Left cardiac atrium (tissue), 4 donors: ENCODE measurements at places on chromosomes 2 and 18. TPM values are rescaled to one million over a fixed set of nuclear protein-coding genes. Genes with fewer than 3 reads are reported as not detected.

RETREG2 gene
- 43.4 TPM for total RNA-seq

ORC4 gene
- 39.5 TPM for total RNA-seq

DSG4 gene
- not detected for total RNA-seq

DHRS9 gene
- 76.9 TPM for total RNA-seq

CRYGB gene
- not detected for total RNA-seq

SGPP2 gene
- total RNA-seq: 5.4 TPM

DLGAP1 gene
- total RNA-seq: 0.29 TPM

- DNase-seq: no peak
Observed at GRCh38 chr2:190804182-190804795, 76.3 kb upstream of the GLS start.

DNA sequence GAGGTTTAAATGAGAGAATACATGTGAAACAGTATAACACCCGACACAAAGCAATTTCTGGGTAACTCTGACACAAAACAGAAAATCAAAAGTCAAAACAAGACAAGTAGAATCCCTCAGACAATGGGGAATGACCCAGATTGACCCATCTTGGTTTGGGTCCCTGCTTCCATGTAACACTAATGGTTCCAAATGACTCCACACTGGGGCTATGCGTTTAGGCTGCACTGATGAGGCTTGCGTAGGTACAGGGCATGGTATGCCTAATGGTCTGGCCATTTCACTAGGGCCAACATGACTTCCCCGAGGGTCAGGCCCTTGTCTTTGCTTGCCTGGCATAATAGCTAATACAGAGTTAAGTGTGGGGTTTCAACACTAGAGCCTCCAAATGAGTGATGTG lies 27.2 kb upstream of the NFE2L2 start:
- no peak for DNase-seq

DNA sequence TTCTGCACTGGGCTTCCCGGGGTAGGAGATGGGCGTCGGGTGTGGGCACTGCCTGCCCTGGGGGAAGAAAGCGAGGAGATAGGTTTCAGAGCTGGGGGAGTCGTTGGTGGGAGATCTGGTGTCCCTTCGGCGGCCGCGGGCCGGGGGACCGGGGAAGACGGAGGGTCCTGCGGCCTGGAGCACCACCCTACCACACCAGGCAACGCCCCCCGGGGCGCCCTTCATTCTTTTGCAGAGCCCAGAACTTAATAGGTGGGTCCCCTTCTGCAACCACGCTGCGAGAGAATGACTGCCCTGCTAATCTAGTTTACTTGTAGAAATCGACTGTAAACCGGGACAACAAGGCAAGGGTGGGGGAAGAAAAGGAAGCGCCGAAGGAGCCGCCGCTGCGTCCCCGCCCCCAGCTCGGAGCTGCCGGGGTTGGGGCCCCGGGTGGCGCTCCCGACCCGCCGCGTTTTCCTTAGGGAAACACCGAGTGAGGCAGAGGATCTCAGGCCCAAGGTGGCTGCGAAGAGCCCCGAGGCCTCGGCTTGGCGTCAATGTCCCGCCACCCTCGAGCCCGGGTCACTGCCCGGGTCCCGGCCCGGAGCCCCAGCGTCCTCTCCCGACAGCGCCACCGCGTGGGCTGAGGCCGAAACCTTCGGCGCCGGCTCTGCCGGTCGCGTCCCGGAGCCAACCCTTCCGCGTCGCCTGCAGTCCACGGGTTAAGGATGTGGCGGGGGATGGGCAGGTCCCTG lies 5.4 kb upstream of the SATB2 start:
- DNase-seq: peak; percentile 71

DNA sequence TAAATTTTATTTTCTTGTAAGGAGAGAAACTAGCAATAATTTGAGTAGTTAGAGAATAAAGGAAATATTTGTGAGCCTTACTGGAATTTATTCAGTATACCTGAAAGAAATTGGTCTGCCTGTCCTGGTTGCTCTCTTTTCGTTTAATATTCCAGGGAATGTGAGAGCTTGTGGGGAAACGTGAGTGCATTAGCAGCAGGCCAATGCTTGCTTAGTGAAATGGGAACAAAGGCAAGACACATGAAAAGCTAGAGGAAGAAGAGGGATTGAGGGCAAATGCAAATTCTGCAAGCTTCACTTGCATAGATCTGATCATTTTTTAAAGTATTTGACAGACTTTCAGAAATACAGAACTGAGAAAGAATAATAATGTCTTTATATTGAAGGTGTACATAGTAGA lies 111.0 kb downstream of the ERBB4 start:
- DNase-seq: no peak

DNA sequence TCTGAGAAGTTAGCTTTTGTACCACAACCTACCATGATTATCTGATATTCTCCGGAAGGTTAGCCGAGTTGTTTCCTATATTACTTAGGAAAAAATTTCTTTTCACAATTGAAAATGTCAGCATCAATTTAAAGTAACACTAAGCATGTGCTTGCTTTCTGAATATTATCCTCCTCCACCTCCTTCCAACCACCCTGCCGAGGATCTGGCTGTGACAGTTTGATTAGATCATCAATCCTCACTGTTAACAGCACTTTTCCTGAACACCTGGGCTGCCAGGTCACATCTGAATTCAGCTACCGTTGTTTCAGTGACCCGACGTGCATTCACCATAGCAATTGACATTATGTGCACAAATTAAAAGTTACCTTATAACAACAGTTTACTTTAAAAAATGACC lies 207.0 kb downstream of the ZNF407 start:
- DNase-seq: no peak

GRCh38 chr18:32095192-32095899 lies 3.7 kb downstream of the RNF138 start:
- DNase-seq: no peak

GRCh38 chr2:201084863-201085262 lies 13.1 kb downstream of the NDUFB3 start:
- no peak for DNase-seq

GRCh38 chr2:49404108-49404507 lies 249.8 kb upstream of the FSHR start:
- no peak for DNase-seq

GRCh38 chr2:9207641-9208311 lies 1.2 kb downstream of the ASAP2 start:
- no peak for DNase-seq

DNA sequence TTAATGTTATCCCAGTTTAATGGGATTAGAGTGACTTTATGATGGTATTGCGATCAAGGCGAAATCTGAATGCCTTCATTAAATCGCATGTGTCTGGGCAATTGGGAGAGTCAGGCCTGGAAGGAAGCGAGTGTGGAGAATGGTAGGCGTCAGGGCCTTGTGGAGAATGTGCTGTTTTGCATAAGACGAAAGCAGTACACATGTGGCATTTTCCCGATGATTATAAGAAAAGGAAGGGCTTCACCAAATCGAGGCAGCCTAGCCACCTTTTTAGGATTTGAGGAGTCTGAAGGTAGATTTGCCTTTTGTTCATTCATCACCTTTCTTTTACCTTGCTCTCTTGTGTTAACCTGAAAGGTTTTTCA lies 1.0 kb downstream of the ZNF532 start:
- DNase-seq: no peak

GRCh38 chr18:49988733-49989132 lies 175.4 kb upstream of the ACAA2 start:
- DNase-seq: no peak

- no peak for DNase-seq
Observed at GRCh38 chr18:73691118-73691517, 456.5 kb downstream of the FBXO15 start.

GRCh38 chr2:98749066-98749450 lies 18.1 kb upstream of the MGAT4A start:
- no peak for DNase-seq

DNA sequence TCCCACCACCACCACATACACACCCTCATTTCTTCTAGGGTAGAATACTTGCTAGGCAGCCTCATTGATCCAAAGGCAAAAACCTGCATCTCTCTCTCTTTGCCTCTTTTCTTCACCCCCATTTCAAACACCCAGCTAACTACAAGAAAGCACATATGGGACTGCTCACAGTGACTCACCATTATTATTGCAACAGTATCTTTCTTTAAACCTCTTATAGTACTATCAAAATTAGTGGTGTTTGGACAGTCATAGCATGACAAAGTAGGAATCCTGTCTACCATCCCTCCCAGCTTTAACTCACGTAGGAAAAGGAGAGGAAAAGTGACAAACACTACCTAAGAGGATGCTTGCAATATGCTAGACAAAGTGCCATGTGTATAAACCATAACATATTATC lies 422.5 kb upstream of the CRIM1 start:
- DNase-seq: no peak

DNA sequence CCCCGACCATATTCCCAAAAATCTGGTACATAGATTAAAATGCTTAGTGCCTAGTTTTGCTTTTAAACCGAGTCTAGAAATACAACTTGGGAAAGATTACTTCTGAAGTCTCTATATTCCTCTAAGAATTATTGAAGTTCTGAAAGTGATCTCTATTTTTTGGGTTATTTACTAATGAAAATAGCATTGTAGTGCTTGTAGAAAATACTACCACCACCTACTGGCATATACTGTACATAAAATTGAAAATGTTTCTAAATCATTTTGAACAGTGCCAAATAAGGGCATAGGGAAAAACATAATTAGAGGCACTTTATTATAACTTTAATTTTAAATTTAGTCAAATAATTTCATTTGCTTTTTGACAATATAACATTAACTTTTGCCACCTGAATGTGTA lies 1399.6 kb upstream of the ZEB2 start:
- DNase-seq: no peak

DNA sequence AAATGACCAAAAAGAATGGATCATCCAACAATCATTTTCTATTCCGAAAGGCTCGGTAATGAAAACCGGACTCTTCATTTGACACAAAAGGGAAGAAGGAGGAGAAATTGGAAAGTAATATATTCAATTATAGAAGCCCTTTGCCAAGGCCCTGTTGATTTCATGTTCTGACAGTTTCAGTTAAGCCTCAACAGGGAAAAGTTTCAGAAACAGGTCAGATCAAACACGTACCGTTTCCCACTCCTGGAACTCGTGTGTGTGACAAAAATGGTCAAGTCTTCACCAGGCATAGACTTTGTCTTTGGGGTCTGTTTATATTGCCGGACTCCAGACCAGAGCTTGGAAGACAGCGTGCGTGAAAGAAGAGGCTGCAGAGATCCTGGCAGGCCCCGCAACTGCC lies 101.3 kb upstream of the BCL2L11 start:
- DNase-seq: no peak

- no peak for DNase-seq
Observed at GRCh38 chr2:1309507-1309906, 103.8 kb upstream of the TPO start.

DNA sequence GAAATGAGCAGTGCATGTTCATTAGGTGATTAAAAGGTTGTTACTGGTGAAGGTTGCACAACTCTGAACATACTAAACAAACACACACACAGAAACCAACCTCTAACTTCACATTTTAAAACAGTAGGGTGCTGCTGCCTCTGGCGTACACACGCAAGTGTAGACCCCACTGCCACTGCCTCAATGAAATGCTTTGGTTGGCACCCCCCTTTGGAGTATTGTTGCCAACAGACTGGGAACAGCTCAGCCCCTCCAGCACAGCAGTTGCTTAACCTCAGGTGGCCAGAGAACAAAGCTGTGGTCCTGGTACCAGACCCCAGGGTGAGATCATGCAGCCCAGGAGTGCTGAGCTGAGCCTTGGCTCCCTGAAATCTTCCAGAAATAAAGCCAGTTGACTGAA lies 138.6 kb downstream of the TMEM18 start:
- DNase-seq: no peak

DNA sequence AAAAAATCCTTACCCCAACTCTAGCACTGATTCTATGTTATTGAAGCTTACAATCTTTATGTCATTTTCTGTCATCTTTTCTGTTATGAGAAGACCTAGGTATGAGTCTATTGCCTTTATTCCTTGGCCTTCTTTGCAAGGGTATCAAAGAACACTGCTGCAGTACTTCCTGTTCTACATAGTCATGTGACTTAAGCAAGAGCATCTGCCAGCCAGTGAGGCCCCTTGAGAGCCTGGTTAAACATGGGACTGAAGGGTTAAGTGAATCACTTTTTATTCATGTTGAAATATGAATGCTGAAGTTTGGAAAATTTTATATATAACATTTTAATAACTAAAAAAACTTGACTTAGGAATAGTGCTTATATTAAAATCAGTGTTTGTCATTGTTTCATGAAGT lies 844 bp upstream of the CPS1 start:
- DNase-seq: no peak

GRCh38 chr2:220151341-220151740 lies 523.9 kb downstream of the SLC4A3 start:
- DNase-seq: no peak

GRCh38 chr2:172096626-172097547 lies 5.8 kb downstream of the DLX2 start:
- DNase-seq: no peak

DNA sequence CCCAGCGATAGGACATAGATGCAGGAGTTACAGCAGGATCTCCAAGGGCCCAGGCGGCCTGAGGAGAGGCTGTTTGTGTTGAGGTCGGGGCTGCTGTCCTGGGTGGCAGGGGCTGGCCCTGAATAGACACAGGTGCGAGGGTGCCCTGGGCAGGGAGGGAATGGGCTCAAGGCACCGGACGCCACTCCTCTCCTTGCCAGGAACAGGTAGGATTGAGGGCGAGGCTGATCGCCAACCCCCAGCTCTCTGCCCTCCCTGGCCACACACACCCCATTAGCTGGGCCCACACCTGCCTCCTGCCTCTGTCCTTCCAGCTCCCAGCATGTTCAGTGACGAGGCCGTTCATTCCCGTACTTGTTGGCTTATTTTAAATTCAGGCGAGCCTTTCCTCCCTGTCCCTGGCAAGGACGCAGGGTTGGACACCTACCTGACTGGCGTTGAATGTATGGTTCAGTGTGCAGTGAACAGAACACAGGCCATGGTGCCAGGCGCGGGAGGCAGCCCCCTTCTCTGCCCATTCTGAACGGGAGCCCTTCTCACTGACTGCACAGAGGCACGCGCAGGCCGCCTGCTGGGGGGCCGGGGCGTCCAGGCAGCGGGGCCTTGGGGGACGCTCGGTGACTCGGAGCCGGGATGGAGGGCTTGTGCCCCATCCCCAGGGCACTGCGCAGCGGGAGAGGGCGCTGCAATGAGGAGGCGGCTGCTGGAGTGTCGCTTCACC lies 41.3 kb upstream of the SNED1 start:
- no peak for DNase-seq

DNA sequence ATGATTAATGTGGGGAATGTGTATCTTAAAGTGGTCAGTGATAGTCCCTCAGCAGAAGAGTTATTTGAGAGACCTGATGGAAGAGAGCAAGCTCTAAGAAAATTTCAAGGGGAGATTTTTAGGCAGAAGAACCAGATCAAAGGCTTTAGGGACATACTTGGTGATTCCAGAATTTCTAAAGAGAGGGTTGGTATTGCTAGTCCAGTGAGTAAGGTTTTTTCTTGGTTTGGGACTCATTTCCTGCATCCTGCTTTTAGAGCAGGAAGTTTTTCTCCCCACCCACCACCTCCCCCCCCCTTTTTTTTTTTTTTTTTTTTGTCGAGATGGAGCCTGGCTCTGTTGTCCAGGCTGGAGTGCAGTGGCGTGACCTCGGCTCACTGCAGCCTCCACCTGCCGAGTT lies 42.7 kb upstream of the DYSF start:
- DNase-seq: no peak
